ENCODE measurements at places on chromosomes 13 and 19.

- DNase-seq: no peak
Observed at GRCh38 chr19:49594157-49594992, 3.4 kb downstream of the PRR12 start.

DNA sequence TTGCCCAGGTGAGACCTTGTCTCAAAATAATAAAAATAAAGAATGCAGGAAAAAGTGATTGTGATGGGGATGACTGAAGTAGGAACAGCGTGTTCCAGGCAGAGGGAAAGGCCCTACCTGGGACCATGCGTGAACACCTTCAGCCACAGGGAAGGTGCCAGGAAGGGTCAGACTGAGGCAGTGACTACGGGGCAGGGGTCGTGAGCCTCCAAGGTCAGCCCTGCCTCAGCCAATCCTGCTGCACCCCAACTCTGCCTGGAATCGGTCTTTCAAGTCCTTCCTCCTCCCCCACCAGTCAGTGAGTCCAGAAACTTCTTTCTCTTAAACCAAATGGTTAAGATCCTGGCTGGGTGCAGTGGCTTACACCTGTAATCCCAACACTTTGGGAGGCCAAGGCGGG is 16.1 kb upstream of the TLE2 start:
- DNase-seq: no peak

GRCh38 chr13:100848304-100848703 is 173.7 kb upstream of the TMTC4 start:
- no peak for DNase-seq

GRCh38 chr13:113093580-113094409 is 11.8 kb upstream of the F7 start:
- no peak for DNase-seq

GRCh38 chr19:21322528-21322927 is 6.7 kb downstream of the ZNF708 start:
- DNase-seq: no peak

DNA sequence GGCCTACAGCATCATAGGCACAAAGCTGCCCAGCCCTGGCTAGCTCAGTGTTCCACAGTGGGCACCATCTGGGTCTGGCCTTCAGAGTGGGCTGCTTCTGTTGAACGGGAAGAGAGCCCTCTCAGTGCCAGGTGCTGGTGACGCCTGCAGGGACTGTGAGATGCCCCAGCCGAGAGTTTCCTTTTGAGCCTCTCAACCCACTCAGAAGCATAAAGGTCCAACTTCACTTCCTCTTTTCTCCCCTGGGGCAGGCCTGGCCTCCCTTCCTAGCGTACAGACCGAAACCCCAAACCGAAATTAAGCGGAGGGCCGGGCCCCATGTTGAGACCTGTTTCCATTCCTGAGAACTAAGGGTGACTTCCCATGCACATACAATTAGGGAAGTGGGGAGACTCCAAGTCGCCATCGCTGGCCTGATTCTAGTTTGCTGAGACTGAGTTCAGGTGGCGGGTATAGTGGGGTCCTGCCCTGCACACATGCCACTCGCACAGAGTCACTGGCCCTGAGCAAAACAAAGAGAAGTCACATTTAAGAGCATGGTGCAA is 6.9 kb downstream of the RAB8A start:
- no peak for DNase-seq

DNA sequence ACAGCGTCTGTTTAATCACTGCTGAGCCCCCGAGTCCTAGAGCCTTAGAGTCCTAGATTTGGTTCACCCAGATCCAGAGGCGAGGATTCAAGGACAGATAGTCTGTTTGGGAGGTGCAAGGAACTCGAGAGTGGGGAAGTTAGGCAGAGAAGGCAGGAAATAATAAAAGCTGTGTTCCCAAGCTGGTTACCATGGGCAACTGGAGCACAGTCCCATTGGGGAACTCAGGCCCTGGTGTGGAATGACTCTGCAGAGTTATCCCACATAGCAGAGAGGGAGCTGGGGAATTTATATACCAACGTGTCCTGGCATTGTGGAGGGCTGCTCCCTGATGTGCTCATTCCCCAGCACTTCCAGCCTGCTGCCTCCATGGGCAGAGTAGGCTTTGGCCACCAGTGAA is 9.7 kb downstream of the IGSF23 start:
- DNase-seq: no peak

- DNase-seq: no peak
Observed at GRCh38 chr19:14505488-14506239, 9.7 kb upstream of the GIPC1 start.

DNA sequence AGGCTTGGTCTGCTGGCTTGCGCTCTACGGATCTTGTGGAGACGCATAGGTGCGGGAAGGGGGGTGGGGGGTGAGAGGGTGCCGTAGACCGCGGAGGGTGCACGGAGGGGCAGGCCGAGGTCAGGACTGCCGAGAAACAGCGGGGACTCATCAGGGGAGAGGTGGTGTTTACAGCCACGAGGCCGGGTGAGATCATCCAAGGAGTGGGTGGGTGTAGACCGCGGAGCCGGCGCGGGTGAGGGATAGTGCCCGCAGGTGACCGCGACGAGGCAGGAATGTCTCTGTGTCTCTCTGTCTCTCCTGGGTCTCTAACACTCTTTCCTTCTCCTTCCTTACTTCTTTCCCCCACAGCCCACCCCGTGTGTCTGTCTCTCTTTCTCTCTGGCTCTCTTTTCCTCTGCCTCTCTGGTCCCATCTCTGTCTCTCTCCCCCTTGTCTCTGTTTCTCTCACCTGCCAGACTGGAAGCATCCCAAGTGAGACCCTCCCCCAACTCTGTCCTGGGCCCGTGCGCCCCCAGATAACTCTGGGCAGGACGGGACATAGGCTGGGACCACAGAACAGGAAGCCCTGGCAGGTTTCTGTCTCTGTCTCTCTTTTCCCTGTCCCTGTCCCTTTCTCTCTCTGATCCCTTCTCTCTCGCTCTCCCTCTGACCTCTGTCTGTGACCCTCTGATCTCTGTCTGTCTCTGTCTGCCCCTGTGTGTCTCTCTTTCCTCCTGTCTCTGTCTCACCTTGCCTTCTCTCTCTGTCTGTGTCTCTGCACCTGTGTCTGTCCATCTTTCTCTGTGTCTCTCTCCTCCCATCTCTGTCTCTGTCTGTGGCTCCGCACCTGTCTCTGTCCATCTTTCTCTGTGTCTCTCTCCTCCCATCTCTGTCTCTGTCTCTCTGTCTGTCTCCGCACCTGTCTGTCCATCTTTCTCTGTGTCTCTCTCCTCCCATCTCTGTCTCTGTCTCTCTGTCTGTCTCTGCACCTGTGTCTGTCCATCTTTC is 1.8 kb upstream of the KLK4 start:
- no peak for DNase-seq

DNA sequence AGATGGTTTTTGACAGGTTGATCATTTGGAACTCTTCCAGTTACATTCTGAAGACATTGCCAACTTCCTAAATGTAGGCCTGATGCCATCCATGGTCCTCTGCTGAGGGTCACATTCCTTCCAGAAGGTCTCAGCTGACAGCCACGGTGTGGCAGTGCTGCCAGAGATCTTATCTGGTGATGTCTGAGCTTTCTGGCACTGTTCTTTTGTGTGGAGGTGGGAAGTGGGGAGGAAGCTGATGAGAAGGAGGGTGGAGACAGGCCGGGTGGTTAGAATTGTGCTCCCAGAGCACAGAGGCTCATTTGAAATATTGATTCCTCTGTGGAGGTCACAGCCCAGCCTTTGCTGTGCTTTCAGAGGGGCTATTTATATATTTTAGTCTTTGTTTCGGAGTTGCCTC is 16.1 kb upstream of the MTIF3 start:
- DNase-seq: no peak

DNA sequence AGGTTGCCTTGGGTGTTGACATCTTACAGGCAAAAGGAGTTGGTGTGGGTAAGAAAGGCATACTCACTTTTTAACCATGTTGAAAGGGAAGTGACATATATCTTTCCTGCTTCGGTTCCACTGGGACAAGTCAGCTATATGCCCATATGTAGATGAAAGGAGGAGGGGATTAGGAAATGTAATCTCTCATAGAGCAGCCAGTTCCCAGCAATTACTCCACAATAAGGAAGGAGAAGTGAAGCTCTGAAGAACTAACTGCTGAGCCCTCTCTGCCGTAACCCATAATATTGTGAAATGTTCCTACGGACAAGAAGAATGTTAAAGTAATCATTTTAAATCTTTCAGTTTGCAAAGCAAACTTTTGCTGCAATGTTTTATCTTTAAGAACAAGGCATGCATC is 82.2 kb downstream of the EDNRB start:
- DNase-seq: no peak

- DNase-seq: no peak
Observed at GRCh38 chr13:23074075-23074828, 106.5 kb upstream of the SGCG start.

DNA sequence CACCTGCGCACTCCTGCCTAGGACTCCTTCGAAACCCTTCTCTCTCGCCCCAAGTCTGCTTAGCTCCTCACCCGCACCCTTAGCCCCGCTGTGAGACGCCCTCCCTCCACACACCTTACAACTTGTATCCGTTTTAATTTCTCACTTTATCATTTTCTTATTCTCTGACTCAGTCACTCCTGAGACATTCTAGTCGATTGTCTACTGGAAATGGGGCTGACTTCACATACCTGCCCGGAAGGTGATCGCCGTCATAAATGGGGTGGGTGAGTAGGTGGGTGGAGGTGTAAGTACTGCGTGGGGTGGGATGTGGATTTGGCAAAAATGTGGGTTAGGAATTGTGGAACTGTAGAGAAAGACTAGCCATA is 714 bp downstream of the NDFIP2 start:
- no peak for DNase-seq

- no peak for DNase-seq
Observed at GRCh38 chr19:31818798-31819105, 469.5 kb upstream of the TSHZ3 start.

DNA sequence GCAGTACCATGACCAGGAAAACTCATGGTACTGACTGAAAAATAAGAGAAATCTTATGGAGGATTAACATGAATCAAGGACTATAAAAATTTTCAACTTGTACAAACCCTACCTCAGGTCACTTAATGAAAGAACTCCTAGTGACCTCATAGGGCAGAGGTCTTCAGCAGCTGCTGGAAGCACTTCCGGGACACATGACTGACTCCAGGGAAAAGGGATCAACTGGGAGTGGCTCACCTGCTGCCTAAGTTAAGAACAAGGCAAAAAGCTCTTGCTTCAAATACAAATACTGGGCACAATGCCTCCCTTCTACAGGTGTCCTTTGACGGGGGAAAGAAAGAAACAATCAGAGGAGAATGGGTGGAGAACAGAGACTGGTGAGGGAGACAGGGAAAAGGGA is 18.6 kb downstream of the DOCK9 start:
- DNase-seq: no peak

DNA sequence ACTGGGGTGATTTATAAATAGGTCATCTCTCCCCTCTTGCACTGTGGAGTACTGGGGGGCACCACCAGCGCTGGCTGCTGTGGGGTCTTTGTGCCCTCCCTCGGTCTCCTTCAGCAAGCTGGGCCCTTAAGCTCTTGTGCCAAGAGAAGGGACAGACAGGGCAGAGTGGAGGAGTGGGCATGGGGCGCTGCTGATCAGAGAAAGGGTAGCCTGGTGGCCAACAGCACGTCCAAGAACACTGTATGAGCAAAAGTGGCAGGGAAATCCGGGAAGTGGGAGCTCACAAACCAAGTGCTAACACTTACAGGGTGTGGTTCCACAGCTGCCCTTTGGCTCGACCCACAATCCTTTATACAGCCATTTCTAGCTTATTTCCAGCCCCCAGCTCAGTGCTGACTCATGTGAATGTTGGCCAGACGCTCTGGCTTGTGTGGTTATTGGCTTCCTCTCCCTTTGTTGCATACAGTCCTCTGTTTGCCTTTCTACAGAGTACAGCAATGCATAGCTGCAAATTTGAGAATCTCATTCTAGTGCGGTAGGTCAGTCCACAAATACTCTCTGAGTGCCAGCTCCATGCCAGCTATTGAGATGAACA is 298.8 kb downstream of the SHISA2 start:
- DNase-seq: no peak

GRCh38 chr19:406971-407510 is 1.9 kb downstream of the C2CD4C start:
- no peak for DNase-seq

DNA sequence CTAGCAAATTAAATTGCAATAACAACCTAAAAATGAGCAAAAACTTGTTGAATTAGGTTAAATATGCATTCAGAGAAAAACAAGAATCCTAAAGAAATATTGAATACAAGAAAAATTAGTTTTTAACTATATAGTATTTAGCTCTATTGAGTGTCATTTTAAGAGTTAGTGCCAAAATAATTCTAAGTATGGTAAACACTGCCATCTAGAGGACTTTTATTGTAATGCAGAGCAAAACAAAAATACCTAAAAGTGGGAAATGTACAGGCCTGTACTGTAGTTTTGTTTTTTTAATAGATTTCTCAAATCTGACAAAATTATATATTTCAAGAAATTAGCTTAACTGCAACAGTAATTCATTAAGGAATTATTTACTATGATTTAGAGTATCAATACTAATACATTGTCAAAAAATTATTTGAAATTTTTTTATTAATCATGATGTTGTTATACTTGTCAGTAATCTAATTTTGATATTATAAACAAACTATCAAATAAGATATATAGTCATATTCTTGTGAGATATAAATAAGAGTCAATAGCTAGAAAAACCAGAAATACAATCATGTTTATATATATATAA is 8.2 kb upstream of the PCDH9 start:
- DNase-seq: no peak

DNA sequence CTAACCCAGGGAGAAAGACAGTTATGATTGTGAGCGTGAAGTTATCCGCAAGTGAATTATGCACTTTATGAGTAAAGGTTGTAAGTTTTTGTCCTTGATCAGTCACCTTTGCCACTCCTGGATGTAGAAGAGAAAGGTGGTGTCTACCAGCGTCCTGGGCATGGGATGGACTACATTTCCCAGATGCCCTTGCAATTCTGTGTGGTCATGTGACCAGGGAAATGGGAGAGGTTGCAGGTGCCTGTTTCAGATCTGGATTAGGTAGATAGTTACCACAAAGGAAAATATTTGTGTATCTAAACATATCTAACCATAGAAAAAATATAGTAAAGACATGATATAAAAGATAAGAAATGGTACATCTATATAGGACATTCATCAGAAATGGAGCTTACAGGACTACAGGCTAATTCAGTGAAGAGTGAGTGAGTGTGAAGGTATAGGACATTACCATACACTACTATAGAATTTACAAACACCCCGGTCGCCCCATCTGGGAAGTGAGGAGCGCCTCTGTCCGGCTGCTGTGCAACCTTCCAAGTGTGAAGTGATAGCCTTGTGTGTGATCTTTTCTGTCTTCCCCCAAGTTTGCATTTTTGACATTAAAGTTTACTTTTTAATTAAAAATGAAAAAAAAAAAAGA is 51.6 kb upstream of the CACNA1A start:
- no peak for DNase-seq

DNA sequence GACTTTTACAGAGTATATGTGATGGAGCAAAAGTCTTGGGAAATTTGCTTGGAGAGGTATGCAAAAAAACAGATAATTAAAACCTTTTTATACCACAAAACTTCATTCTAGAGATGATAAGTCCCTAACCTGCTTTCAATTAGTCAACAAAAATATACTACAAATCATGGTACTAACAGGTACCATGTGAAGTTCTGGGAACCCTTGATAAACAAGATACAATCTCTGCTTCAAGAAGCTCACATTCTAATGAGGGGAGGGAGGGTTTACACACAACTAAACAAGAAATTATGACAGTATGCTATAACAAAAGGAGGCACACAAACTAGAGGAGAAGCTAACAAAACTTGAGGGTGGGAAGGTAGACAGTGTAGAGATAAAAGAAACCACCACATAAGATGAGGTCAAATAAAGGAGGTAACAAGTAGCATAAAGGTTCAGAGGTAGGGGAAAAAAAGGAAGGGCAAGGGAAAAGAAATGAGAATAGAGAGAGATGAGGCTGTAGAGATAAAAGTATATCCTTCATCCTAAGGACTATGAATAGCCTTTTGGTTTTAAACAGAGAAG is 91.4 kb downstream of the MYCBP2 start:
- no peak for DNase-seq

- no peak for DNase-seq
Observed at GRCh38 chr13:51267622-51268021, 45.4 kb downstream of the FAM124A start.

All from cortex of kidney (tissue), 1 donor.